ENCODE measurements at places on chromosomes 16 and 17. TPM values are rescaled to one million over a fixed set of nuclear protein-coding genes. Genes with fewer than 3 reads are reported as not detected.

The TBC1D3G gene
- not detected for total RNA-seq

The PTX4 gene
- total RNA-seq, result 0.23 TPM

The MRPL28 gene
- total RNA-seq, result 62.5 TPM

The OTOA gene
- total RNA-seq, result 0.69 TPM

The STXBP4 gene
- 15.9 TPM for total RNA-seq

The DUSP14 gene
- 16.1 TPM for total RNA-seq

The ZNF423 gene
- total RNA-seq, result 30.9 TPM

The EVI2A gene
- 5.5 TPM for total RNA-seq

The CLEC19A gene
- 2.8 TPM for total RNA-seq

Measured in diencephalon (tissue), 1 donor.